Muscle of arm (tissue), 14 donors: ENCODE measurements at places on chromosomes 1 and 21.

- no peak for DNase-seq
Measured at GRCh38 chr1:91549041-91549735, 48.5 kb downstream of the CDC7 start.

GRCh38 chr1:36326499-36326898 lies 3.1 kb upstream of the EVA1B start:
- DNase-seq = no peak

DNA sequence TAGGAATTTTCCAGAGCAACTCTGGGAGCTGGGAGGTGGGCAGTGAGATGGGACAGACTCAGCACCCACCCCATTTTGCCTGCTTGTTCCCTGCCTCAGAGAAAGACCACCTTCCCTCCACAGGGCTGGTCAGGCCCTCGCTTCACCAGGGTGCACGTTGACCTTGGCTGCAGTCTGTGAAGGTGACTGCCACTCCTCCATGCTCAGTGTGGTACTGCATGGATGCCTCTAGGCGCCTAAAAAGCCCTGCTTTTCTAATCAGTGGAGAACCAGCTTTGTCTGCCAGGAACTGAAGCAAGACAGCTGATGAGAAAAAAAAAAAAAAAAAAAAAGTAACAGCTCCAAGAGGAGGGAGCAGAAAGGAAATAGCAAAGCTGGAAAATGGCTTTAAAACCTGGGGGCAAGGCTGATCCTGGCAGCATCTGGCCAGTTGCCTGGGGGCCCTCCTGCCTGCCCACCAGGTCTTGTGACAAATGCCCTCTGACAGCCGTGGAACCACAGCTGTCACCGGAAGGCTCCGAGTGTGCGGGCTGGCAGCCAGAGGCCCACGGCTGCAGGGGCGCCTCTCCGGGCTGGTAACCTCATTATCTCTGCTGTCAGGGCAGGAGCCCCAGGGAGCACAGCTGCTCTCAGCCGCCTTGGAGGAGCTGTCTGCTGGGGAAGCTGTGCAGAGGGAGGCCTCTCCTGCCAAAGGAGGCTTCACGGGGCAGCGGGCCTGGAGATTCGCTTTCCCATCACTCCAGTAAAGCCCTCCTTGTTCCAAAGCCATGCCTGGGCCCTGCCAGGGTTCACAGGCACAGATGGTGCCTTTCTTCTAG lies 13.7 kb downstream of the KIAA1614 start:
- DNase-seq = peak; percentile 89

DNA sequence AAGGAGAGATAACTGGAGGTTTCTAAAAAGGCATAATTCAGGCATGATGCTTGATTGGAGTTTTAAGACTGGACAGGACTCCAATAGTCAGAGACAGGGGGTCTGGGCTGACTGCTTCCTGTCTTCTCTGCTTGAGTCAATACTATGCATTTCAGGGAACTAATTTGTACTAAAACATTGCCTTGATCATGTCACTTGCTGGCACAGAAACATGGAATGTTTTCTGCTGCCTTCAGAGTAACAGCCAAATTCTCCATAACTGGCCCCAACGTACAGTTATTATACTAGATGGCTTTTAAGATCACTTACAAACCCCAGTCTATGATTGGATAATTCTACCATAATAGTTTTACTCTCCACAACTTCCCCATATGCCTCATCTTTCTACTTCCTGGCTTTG lies 247.0 kb downstream of the DNM3 start:
- no peak for DNase-seq

- peak; percentile 35 for DNase-seq
Measured at GRCh38 chr1:212699625-212700222, at the start of gene BATF3. Gene BATF3, minus strand, starts transcription at chr1:212699840. Its CDS starts 78 bp downstream, at chr1:212699762.

- DNase-seq = no peak
Measured at GRCh38 chr1:85708829-85709227, 595 bp upstream of the ZNHIT6 start.

GRCh38 chr1:166875302-166875733 lies 746 bp downstream of the TADA1 start:
- peak; percentile 12 for DNase-seq

DNA sequence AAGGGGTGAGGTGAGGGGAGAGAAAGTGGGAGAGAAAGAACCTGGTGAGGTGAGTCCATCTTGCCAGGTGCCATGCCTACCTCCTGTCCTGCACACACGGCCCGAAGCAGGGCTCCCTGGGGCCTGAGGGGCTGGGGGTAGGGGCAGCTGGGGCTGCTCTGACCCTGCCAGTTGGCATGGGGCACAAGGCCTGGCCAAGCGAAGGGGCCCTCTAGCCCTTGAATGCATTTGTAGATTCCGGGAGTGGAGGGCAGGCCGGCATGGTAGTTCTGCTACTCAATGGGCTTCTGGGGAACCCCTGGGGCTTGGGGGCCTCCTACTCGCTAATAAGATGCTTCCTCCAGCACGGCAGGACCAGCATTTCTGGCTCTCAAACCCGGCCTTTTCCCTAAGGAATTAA lies 3.6 kb upstream of the PRDM16 start:
- DNase-seq = no peak

GRCh38 chr1:194014014-194014413 lies 827.6 kb upstream of the B3GALT2 start:
- no peak for DNase-seq

- no peak for DNase-seq
Measured at GRCh38 chr1:155077758-155078445, 735 bp upstream of the EFNA3 start.

DNA sequence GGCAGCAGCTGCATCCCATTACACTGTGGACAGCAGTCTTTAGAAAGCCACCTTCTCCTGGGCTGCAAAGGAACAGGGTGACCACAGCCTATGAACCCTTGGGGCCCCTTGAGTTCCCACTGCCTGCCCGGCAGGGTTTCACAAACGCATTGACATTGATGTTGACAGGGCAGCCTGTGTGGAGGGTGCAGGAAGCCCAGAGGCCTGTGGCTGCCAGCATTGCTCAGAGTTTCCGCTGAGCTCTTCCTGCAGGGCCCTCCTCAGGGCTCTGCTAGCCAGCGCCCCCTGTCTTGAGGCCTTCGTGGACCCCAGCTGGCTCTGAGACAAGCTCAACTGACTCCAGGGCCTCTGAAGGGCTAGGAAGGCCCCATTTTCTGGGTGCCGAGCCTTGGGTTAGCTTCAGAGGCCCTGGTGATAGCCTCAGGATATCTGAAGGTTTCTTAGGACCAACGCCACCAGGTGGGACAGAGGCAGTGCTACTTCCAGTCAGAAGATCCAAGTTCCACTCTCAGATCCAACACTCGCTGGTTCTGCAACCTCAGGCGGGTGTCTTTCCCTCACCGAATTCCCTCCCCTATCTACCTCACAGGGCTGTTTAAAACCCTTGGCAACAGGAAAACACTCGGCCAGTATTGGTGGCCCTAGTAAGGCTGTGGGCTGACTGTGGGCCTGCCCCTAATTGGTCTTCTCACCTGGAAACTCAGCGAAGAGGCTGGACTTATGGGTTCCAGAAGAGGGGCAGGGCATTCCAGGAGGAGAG lies 27.2 kb upstream of the EPS8L3 start:
- DNase-seq = peak; percentile 49

DNA sequence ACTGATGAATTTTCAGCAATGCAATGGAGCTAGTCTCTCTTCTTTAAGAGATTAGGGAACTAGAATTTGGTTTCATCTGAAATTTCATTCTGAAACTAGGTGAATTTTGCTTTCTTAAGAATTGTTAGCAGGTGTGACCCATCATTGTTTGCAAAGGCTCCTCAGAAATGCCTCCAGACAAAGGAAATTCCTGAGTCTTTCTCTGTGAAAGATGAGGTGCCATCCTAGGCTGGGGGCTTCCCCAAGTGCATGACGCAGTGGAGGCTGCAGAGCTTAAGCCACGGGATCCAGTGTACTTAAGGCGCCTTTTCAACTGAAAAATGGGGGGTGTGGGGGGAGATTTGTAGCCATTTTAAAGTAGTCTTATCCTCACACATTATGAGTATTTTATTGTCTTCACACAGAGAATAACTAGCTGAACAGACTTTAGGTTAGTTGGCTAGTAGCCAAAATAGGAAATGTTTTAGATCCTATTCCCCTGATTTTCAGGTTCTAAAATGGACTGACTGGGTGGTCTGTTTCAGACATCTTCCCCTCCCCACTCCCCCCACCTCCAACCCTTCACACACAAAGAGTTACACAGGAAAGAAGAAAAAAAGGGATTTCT lies 202.0 kb downstream of the NFIA start:
- DNase-seq = no peak

GRCh38 chr1:110542725-110543124 lies 23.8 kb upstream of the KCNA10 start:
- peak; percentile 40 for DNase-seq
